Activated naive CD8-positive, alpha-beta T cell treated with anti-CD3 and anti-CD28 coated beads, Interleukin-2, amount 50 U/mL, for 16 hours (primary cell): ENCODE measurements at places on chromosomes 6 and 20.

DNA sequence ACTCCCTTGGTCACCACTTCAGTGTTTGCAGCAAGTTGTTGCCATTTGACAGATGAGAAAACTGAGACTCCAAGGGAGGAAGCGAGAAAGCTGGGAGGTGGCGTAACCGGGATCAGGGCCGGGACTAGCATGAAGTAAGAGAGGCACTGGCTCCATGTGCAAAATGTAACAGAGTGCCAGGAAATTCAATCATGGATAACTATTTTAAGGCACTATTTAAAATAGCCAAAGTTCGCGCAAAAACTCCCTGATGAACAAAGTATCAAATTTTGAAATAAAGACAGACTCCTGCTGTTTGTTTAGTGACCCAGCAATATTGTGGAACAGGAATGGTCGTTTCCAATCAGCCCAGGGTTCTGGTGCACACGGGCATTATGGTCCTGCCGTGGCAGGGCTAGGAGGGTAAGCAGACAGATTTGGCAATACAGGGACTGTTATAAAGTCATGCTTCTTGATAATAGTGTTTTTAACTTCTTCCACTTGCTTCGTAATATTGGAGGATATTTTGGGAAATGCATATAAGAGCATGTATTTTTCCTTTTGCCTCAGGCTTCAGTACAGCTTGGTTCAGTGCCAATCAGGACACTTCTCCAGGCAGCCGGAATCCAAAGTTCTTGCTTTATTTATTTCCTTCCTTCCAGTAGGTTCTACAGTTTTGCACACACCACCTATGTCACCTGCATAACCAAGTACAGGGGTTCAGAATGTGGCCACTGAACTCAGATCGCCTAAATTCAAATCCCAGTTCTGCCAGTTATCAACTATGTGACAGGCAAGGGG, 141.6 kb downstream of the EYA2 start:
- no peak for DNase-seq

DNA sequence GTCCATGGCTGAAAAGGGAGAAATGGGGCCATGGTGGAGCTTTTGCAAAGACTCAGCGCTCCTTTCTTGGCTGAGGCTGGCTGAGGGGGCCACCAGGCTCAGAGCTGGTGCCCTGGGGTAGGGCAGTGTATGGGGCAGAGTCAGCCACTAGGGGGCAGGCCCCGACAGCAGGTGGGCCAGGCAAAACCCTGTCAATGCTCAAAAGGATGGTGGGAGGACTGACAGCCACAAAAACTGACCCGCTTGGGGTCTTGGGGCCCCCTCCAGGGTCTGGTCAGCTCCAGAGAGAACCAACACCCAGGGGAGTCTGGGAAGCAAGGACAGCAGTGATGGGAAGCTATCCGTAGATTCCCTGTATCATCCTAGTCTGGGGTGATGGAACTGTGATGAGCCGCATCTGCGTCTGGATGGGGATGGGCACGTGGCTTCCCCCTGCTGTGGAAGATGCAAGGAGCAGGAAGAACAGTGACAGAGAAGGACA, 306.9 kb downstream of the DHX35 start:
- DNase-seq = no peak

- DNase-seq = no peak
Observed at GRCh38 chr6:167934426-167934864, 63.0 kb upstream of the KIF25 start.

GRCh38 chr20:3847429-3847940, 851 bp downstream of the MAVS start:
- DNase-seq = no peak

- no peak for DNase-seq
Observed at GRCh38 chr6:46592046-46592445, 60.6 kb downstream of the CYP39A1 start.

GRCh38 chr20:37382482-37383120, 36.7 kb downstream of the SRC start:
- no peak for DNase-seq

DNA sequence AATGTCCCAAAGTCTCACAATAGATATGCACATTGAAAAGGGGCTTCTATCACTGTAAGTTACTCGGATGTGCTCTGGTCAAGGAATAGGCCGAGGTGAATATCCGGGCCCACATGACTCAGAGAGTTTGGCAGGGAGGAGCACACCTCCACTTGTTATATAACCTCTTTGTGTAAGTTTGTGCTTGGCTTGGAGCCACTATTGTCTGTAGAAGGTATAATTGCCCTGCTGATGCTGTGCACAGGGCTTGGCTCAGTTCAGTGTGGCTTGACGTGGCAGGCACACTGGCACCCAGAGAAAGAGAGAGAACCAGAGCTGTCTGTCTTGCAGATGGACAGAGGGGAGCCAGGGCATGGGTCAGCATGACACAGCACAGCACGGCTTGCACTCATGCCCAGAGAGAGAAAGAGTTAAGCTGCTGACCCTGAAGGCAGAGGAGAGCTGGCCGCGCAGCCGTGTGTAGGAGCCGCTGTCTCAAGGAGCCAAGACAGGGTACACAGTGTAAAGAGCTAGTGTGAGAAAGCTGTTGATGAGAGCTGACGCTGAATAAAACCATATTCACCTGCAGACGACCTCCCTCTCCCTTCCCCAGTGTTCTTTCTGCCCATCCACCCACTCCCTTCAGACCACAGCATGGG, 482.5 kb downstream of the C6orf118 start:
- no peak for DNase-seq

GRCh38 chr20:47854687-47855212, 69.5 kb upstream of the SULF2 start:
- no peak for DNase-seq

DNA sequence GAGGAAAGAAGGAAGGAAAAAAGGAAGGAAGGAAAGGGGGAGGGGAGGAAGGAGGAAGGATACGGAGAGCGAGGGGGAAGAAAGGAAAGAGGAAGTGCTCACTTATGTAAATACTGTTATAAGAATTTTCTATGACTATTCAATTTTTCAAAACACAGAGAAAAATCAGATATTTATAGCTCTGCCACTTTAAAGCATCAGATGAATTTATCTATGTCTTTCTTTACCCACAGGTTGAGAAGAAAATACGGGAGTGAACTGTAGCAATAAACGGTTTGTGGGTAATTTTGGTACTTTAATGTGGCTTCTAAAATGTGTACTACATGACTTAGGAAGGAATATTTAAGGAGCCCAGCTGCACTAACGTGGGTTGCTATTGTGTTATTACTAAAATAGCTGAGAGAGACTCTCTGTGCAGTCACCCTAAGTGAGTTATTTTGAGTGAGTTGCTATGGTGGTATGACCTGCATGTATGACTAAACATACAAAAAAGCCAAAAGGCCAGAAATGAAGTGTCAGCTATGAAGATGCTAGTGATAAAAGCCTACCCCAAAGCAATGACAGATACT, 225.5 kb downstream of the SOD2 start:
- no peak for DNase-seq

GRCh38 chr6:105875974-105876640, 210.0 kb upstream of the PRDM1 start:
- DNase-seq = no peak

GRCh38 chr6:96391776-96392360, 129.7 kb upstream of the UFL1 start:
- no peak for DNase-seq

DNA sequence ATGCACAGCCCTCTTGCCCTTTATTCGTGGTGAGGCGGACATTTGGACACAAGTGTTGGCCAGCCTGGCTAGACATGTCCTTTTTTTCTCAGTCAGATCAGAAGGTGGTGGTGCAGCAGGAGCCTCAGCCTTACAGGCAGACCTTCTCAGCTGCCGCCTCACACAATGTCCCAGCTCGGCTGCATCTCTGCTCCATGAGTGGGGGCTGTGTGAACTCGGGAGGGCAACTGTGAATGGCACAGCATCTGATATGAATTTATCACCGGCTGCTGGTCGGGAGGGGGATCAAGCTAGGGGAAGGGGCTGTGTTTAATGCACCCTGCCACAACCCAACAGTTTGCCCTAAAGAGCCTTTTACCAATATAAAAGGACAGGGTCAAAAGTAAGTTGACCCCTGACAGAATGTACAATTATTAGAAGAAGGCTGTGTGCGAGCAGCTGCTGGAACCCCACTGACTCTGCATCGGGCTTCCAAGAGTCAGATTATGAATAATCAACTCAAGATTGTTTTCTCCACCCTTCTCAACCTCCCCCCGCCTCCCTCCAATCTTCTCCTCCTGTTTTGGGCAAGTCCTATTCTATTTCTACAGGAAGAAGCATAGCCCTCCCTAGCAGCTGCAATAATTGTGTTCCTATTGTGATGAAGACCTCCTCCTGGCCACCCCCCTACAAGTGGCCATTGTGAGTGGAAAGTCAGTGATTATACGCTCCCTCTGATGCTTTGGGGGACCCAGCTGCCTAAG, 245.2 kb downstream of the PKHD1 start:
- no peak for DNase-seq

- DNase-seq = no peak
Observed at GRCh38 chr20:62117362-62117646, 5.0 kb upstream of the LSM14B start.

GRCh38 chr20:34368547-34368946, 5.5 kb downstream of the ITCH start:
- DNase-seq = no peak

GRCh38 chr6:170040906-170041305, 250.0 kb downstream of the DLL1 start:
- no peak for DNase-seq

- no peak for DNase-seq
Observed at GRCh38 chr20:49508435-49509199, 26.1 kb upstream of the KCNB1 start.

- no peak for DNase-seq
Observed at GRCh38 chr6:96017070-96017359, 1.2 kb downstream of the FUT9 start.

GRCh38 chr6:13811627-13812358, 2.6 kb downstream of the MCUR1 start:
- DNase-seq = no peak

GRCh38 chr20:36758276-36758675, 12.4 kb upstream of the NDRG3 start:
- no peak for DNase-seq

GRCh38 chr6:109235481-109236038, 140.3 kb downstream of the CEP57L1 start:
- DNase-seq = no peak

DNA sequence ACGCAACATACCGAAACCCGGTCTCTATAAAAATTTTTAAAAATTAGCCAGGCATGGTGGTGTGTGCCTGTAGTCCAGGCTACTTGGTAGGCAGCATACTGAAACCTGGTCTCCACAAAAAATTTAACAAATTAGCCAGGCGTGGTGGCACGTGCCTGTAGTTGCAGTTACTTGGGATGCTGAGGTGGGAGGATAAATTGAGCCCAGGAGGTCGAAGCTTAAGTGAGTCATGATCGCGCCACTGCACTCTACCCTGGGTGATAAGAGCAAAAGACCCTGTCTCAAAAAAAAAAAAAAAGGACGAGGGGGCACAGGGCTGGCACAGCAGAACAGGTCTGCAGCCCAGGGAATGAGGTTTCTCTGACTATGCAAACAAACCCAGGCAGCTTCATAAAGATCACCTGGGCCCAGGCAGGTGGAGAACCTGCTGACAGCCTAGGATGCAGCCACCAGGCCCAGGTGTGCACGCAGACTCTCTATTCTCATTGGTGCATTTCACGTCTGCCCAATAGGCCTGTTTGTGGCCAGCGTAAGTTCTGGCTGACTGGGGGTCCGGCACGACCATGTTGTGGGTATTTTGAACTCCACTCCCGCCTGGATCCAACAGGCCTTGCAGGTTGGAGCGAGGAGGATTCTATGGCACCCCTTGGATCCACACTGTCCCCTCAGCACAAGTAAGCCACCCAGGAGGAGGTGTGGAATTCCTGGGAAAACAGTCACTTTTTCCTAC, 204.5 kb downstream of the PREX1 start:
- no peak for DNase-seq

GRCh38 chr20:1299522-1299921, 29.4 kb downstream of the SDCBP2 start:
- no peak for DNase-seq

DNA sequence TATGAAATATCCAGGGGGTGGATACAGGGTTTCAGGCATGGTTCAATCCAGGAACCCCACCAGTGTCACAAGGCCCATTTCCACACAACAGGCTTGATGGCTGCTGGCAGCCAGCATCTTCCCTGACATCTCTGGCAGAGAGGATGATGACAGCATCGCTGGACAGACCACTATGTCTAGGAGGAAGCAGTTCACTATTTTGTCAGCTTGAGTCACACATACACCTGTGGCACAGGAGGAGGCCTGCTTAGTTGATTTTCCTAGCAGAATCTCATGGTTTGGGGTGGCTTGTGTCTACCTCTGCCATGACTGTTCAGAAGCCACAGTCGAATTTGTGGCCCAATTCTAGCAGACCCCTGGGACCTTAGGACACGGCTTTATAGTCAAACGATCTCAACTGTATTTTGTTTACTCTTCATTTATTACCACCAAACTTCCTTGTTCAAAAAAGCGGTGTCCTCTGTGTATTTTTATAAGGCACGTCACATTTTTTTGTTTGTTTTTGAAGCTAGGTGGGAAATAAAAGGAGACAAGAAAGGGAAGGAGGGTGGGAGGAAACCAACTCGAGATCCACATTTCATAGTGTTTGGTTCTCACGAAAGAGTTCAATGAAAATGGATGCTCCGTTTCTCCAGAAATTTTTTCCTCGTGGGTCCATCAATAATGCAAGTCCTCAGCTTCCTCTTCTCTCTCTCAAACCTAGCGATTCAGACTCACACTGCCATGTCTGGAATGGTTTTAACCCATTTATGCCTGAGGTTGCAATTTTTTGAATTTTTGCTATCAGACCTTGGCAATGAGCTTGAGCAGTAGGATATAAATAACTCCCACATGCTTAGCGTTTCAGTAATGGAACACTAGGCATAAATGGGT, 94.4 kb downstream of the TOX2 start:
- DNase-seq = no peak

GRCh38 chr6:31113861-31114540, 599 bp upstream of the PSORS1C1 start:
- no peak for DNase-seq

DNA sequence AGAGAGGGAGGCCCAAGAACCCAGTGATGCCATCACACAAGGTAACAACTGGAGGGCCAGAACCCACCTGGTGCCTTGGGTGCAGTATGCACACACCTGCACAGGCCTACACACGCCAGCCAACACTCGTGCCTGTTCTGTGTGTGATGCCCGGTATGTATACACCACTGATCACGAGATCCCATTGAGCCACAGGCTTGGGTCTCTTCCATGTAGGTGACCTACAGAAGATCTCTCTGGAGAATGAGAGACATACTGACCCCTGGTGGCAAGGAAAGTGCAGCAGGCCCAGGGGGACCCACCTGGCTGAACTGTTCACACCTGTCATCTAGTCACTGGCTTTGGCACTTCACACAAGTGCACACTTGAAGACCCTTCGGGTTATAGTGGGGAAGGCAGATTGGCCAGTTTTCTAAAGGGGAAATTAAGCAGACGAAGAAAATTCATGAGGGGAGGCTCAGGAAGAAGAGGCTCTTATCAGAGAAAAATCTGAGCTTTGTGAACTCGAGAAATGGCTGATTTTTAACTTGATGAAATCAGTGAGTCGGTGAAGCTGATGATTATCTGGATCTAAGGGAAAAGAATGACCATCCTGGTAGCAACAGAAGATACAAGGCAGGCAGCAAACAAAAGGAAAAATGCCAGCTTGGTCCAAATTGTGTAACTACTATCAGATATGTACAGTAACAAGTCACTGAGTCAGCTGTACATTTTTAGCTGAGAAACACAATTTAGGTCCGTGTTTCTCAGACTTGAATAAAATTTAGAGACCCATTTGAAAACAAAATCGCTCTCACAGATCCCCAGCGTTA, 69.1 kb upstream of the PBOV1 start:
- DNase-seq = no peak
